Panc1 (cell line): ENCODE measurements at places on chromosomes 7 and 10. TPM values are rescaled to one million over a fixed set of nuclear protein-coding genes. Genes with fewer than 3 reads are reported as not detected.

CYP26C1 gene
- 1.1 TPM for total RNA-seq

C10orf53 gene
- total RNA-seq: not detected

GRCh38 chr7:156460858-156461627 is 179.5 kb upstream of the RNF32 start:
- DNase-seq: no peak

- DNase-seq: no peak
Measured at GRCh38 chr7:44967571-44968446, 11.0 kb downstream of the MYO1G start.

DNA sequence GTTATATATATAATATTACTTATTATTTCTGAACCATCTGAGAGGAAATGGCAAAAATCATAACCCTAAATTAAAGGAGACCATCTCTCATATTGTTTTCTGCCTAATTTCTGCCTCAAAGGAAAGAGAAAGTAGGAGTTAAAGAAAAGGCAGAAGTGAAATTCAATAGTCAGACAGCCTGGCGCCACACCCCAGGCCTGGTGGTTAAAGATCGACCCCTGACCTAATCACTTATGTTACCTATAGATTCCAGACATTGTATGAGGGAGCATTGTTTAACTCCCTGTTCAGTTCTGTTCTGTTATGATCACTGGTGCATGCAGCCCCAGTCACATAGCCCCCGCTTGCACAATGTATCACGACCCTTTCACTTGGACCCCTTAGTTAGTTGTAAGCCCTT is 24.9 kb upstream of the CHST3 start:
- DNase-seq: no peak

DNA sequence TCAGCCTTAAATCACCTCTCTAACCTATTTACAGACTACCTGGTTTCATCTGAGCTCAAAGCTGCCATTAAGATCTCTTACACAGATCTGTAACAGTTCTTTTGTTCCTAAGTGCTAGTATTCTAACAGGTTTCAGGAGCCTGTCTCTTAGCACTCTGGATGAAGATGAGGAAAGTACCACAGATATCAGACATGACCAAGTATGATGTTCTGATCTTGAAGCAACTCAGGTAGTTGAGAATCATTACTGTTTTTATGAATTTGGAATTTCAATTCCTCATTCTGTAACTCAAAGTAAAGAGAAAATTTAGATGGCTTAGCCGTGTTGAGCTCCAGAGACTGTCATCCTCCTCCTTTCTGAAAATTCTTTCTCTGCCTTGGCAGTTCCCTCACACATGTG is 30.8 kb downstream of the CCDC186 start:
- DNase-seq: no peak

SFTPA1 gene
- total RNA-seq: 3.8 TPM

- DNase-seq: no peak
Measured at GRCh38 chr10:75034131-75034512, 77.3 kb upstream of the SAMD8 start.

DNA sequence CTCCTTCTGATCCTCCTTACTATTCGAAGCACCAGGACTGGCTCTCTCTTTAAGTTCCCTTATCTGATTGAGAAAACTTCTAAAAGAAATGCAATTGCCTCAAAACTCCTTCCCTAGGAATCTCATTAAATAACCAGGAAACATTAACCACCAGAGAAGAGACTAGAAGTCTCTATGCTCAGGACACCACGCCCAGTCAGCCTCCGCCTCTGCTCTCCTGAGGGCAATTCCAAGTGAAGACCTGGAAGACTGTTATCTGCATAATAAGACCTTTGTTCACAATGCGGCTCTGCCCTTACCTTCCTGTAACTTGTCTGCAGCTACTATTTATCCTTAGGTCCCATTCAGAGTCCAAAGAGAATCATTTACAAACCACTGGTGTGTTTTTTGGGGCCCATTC is 78.8 kb downstream of the ELMO1 start:
- no peak for DNase-seq
